ENCODE measurements at places on chromosomes 5 and 9. TPM values are rescaled to one million over a fixed set of nuclear protein-coding genes. Genes with fewer than 3 reads are reported as not detected.

DNA sequence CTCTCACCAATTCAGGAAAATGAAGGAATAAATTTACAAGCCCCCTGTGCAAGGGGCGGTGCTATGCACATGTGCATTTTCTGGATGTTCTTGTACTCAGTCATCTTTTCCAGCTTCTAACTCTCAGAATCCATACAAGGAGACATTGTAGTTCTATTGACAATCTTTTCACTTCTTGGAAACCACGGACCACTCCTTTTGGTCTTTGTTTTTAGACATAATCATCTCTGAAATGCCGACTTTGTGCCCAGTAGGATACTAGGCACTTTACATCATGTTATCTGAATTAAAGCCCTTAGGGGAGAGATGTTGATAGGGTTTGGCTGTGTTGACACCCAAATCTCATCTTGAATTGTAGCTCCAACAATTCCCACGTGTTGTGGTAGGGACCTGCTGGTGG is 322.6 kb upstream of the WWC1 start:
- DNase-seq, result no peak

- DNase-seq, result no peak
These were observed 293.9 kb downstream of the ZSWIM6 start for GRCh38 chr5:61625681-61626621.

GRCh38 chr5:122126177-122126755 is 3.1 kb upstream of the ZNF474 start:
- DNase-seq, result no peak

- DNase-seq, result no peak
These were observed 16.5 kb upstream of the STXBP1 start for GRCh38 chr9:127595611-127596010.

DNA sequence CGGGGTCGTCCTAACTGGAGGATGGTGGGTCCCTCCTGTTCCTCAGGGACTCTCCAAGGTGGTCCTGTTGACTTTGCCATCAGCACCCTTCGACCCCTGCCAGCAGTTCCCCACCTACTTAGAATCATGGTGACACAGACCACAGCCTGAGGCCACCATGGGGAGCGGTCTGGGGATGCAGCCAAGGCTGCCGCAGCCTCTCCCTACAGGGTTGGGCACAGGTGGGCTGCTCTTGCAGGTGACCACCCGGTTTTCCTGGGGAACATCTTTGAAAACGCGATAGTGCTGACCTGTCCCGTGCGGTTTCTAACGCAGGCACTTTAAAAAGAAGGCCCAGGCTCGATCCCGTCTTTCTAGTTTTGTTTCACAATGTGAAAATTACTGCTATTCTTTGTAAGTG is 12.7 kb upstream of the CEL start:
- no peak for DNase-seq

GRCh38 chr9:77507212-77507961 is 140.7 kb downstream of the GNA14 start:
- DNase-seq, result no peak

- no peak for DNase-seq
These were observed 20.8 kb downstream of the SLC46A2 start for GRCh38 chr9:112869917-112870316.

Gene PCDHA1
- not detected for total RNA-seq

Gene SNX24
- 34.2 TPM for total RNA-seq

- DNase-seq, result no peak
These were observed 507.5 kb downstream of the MTRR start for GRCh38 chr5:8376478-8376877.

DNA sequence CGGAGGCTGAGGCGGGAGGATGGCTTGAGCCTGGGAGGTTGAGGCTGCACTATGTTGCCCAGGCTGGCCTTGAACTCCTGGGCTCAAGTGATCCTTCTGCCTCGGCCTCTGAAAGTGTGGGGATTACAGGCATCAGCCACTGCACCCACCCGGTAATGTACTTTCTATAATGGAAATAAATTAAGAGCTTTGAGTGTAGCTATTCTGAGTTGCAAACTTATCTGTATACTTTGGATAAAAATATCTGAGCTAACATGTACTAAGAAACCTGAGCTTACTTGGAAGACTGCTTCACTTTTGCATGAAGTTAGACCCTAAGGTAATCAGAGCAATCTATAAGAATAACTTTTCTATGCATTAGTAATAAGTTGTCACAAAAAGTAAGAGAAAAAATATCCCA is 50.0 kb downstream of the UNC13B start:
- no peak for DNase-seq

DNA sequence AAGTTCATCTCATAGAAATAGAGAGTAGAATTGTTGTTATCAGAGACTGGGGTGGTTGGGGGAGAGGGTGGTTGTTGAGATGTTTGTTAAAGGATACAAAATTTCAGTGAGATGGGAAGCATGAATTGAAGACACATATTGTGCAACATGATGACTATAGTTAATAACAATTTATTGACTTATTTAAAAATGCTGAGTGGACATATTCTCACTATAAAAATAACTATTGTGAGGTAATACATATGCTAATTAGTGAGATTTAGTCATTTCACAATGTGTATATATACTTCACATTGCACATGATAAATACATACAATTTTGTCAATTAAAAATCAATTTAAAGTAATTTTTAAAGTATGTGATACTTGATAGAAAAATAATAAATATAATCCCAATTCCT is 722.5 kb upstream of the CHD1 start:
- no peak for DNase-seq

- no peak for DNase-seq
These were observed 2.2 kb upstream of the CDX1 start for GRCh38 chr5:150164211-150164980.

- no peak for DNase-seq
These were observed 86.2 kb downstream of the GCNT1 start for GRCh38 chr9:76545191-76545590.

DNA sequence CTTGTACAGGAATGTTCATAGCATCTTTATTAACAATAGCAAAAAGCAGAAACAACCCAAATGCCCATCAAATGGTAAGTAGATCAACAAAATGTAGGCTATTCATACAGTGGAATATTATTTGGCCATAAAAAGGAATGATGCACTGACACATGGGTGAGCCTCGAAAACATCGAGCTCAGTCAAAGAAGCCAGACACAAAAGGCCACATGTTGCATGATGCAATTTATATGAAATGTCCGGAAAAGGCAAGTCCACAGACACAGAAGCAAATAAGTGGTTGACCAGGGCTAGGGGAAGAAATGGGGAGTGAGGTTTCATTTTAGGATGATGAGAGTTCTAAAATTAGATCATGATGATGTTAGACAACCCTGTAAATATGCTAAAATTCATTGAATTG is 16.5 kb upstream of the SLC2A8 start:
- no peak for DNase-seq

- DNase-seq, result no peak
These were observed 7.4 kb downstream of the DMRTA1 start for GRCh38 chr9:22454016-22454415.

- DNase-seq, result no peak
These were observed 2.3 kb downstream of the FAM221B start for GRCh38 chr9:35826071-35826701.

Gene SLC46A2
- 2.7 TPM for total RNA-seq

GRCh38 chr9:110282739-110283081 is 26.4 kb upstream of the TXN start:
- DNase-seq, result no peak

Gene PPP3R2
- total RNA-seq, result not detected

Gene PCDHB12
- total RNA-seq, result 7.3 TPM
